ENCODE measurements at places on chromosomes 11 and 22. TPM values are rescaled to one million over a fixed set of nuclear protein-coding genes. Genes with fewer than 3 reads are reported as not detected.

Gene ANGPTL5
- 0.19 TPM for total RNA-seq

Gene BIK
- total RNA-seq = 0.76 TPM

Gene SLC22A8
- not detected for total RNA-seq

Gene MGAT3
- total RNA-seq = not detected

Gene MRGPRF
- 0.10 TPM for total RNA-seq

Gene CHRDL2
- total RNA-seq = not detected
